ENCODE measurements at places on chromosomes 4 and X.

DNA sequence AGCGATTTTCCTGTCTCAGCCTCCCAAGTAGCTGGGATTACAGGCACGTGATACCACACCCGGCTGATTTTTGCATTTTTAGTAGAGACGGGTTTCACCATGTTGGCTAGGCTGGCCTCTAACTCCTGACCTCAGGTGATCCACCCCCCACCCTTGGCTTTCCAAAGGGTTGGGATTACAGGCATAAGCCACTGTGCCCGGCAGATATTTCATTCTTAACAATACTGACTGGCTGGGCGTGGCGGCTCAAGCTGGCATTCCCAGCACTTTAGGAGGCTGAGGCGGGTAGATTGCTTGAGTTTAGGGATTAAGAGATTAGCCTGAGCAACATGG lies 1.3 kb downstream of the PQBP1 start:
- DNase-seq: no peak

DNA sequence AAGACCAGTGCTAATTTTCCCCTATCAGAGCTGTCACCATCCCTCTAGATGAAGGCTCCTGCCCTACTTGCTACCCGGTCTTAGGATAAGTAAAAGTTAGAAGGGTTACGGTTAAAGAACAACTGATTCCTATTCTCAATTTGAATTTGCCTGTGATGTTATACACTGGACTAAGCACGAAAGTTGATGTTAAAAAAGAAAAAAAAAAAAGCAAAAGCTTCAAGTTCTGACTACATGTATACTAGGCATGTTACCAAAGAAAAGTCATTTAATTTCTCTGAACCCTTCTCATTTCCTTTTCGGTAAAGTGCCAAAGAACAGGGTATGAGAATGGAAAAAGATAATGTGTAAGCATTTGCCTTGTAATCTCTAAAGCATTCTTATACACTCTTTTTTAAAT lies 1.4 kb upstream of the PPID start:
- DNase-seq: no peak

- no peak for DNase-seq
These were observed 111.3 kb downstream of the ARHGAP10 start for GRCh38 chr4:147843162-147843561.

- no peak for DNase-seq
These were observed 68.6 kb downstream of the CHST7 start for GRCh38 chrX:46642145-46642544.

DNA sequence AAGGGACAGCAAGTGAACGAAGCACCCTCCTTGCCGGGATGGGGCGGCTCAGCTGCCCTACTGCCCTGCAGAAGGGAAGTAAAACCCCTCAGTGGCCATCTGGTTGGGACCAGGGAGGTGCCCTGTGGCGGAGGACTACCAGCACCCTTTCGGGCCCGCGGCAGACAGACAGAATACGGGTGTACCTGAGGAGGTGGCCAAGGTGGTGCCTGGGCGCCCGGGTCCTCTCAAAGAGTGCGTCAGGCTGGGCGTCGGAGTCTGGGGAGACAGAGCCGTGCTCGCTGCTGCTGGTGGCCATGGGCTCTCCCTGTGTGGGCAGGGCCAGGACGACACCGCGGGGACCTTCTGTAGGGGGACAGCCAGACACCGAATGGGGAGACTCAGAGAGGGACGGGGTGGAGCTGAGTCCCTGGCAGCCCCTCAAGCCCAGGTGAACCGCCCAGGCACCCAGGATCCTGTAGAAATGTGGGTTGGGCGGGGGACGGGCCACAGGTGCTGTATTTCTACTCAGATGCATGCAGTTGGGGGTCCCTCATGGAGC lies 29.7 kb downstream of the PDHA1 start:
- DNase-seq: no peak

Measured in inflammatory macrophage treated with lipopolysaccharide for 4 hours (primary cell).